ENCODE measurements at places on chromosomes 1 and 21.

DNA sequence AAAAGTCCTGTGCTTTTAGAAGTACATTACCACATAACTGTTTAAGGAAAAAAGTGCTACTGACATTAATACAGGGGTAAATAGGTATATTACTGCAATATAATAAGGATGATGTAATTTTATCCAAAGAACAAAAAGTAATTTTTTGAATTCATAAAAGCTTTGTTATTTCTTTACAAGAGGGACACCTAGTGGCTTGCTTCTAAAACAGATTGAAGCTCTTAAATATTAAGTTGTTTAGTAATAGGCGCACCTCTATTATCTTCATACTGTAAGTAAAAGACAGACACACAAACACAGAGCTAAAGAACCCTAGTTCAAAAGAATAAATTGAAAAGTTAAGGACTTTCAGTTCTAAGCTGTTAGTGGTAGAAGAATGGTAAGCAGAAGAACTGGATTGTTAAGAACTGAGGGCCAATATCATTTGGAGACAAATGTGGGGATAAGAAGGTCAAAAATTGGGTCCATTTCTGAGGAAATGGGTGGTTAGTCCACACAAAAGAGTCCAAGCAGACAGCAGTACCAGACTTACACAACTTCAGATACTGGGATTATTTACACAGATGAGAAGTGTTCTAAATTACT lies 15.4 kb downstream of the ZNHIT6 start:
- DNase-seq, result no peak

- DNase-seq, result no peak
These were observed 23.7 kb downstream of the IRF2BP2 start for GRCh38 chr1:234586304-234586703.

DNA sequence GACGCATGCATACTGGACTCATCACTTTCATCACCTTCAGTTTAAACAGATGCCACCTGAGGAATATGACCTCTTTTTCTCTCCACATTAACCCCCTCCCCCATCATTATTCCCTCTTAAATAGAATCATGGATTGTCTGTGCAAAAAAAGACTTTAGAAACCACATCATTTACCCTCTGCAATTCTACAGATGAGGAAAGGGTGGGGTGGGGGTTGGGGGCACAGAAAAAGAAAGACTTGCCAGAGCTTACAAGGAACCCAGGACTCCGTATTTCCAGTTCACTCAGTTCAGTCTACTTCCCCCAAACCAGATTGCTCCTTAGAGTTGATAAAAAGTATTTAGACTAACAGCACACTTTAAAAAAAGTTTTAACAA lies 26.2 kb upstream of the NFIA start:
- no peak for DNase-seq

- DNase-seq, result no peak
These were observed 6.1 kb upstream of the ADAMTS1 start for GRCh38 chr21:26851109-26851944.

DNA sequence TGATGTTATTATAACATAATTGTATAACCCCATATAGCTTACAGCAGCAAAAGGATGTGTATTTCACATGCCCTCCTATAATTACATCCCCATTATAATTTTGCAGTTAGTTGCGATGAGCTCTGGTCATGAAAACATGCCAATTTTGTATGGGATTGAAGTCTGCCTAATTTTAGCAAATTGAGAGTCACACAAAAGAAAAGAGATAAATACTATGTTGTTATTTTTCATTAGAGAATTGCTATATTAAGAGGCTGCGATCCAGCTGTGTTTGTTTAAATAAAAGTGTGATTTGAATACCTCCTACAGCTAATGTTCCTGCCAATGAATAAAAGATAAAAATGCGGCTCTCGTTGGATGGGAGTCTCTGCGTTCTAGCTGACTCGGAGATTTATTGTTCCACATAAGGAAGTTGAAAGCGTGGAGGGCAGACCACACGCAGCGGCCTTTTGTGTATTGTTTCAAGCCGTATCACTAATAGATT lies 461.0 kb upstream of the NFIA start:
- DNase-seq, result peak; percentile 22

DNA sequence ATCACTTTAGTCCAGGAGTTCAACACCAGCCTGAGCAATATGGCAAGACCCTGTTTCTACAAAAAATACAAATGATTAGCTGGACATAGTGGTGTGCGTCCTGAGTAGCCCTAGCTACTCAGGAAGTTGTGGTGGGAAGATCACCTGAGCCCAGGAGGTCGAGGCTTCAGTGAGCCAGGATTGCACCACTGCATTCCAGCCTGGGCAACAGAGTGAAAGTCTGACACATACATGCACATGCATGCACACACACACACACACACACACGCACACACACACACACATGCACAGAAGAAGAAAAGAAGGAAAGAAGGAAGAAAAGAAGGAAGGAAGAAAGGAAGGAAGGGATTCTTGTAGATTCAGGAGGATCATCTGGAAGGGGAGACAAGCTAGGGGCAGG lies 104.4 kb upstream of the USP25 start:
- no peak for DNase-seq

GRCh38 chr1:103516283-103516682 lies 9.2 kb upstream of the RNPC3 start:
- no peak for DNase-seq

DNA sequence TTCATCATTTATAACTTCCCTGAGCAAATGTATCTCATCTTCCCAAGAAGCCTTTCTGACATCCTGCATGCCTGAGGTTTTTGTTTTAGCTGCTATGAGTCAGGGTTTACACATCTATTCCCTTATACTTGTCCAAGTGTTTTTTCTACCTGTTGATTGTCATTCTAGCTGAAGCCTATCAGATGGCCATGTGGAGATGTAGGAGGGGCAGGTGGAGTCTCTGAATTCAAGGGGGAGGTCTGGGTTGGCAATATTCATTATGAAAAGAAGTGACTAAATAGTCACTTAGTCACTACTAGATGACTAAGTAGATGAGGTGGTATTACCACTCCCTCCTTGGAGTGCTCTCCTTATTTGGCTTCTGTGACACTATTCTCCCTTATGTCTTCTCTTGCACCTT lies 52.4 kb downstream of the XCL1 start:
- DNase-seq, result no peak

DNA sequence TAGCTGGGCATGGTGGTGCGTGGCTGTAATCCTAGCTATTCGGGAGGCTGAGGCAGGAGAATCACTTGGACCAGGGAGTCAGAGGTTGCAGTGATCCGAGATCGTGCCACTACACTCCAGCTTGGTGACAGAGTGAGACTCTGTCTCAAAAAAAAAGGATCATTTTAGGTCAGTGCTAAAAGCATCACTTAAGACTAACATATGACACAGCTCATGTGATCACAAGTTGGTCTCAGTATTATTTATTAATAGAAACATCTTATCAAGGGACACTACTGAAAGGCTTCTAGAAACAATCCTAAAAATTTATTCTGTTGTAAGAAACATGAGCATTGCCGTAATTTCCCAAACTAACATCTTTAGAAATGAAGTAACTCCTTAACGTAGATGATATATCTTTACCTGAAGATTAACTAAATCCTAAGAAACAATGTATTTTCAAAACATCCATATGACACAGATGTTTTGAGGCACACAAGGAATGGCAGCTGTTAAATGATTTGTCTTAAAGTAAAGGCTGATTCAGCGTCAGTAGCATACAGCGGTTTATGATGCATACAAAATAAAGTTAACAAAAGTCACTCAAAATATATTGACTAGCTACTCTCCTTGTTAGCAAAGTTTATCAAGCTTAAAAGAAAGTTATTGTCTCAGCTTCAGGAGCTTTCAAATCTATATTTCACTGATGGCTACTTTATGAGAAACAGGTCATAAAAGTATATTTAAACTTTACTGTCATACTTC lies 2.6 kb downstream of the NIBAN1 start:
- no peak for DNase-seq

DNA sequence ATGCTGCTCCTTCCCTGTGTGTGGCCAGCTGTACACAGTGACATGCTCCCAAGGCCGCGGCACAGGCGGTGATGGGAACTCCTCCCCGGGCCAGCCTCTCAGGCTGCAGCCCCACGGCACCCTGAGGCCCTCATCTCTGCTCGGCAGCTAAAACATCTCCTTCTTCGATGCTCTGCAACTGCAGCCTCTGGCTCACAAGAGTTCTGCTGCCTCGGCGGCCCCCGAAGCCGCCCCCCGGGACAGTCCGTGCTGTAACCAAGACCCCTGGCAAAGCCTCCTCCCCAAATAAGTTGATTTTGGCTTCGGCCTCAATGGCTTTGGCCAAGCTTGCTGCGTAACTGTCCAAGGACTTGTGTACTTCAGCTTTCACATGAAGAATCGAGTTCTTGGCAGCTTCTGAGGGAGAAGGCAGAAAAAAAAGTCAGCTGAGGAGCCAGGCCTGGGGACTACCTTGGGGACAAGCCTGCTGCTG lies 51.3 kb downstream of the GPR161 start:
- no peak for DNase-seq

- DNase-seq, result no peak
These were observed 1.2 kb downstream of the KDM4A start for GRCh38 chr1:43651188-43651587.

DNA sequence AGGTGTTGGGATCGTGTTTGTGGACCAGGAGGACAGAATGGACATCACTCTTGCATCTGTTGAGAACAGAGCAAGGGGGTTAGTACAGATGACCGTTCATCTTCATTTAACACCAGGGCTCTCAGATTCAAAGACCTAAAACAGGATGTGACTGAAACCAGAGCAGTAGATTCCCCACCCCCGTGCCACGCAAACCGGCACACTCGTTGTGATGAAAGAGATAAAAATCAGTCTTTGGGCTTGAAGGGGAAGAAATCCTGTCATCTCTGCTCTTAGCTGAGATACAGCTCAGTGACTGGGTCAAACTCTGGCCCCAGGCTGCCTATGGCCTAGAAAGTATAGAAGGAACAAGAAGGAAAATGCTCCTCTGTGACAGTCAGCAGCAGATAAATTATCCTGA lies 146.2 kb upstream of the KRTAP19-8 start:
- DNase-seq, result no peak

DNA sequence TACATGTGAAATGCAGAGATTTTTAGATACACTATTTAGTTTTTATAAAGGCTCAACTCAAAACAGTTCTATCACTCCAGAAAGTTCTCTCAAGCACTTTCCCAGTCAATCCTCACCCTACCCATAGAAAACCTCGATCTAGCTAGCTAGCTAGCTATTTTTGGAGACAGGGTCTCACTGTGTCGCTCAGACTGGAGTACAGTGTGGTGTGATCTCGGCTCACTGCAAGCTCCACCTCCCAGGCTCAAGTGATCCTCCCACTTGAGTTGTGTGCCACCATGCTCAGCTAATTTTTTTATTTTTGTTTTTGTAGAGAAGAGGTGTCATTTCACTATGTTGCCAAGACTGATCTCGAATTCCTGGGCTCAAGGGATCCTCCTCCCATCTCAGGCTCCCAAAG lies 236.9 kb downstream of the RERE start:
- DNase-seq, result no peak

DNA sequence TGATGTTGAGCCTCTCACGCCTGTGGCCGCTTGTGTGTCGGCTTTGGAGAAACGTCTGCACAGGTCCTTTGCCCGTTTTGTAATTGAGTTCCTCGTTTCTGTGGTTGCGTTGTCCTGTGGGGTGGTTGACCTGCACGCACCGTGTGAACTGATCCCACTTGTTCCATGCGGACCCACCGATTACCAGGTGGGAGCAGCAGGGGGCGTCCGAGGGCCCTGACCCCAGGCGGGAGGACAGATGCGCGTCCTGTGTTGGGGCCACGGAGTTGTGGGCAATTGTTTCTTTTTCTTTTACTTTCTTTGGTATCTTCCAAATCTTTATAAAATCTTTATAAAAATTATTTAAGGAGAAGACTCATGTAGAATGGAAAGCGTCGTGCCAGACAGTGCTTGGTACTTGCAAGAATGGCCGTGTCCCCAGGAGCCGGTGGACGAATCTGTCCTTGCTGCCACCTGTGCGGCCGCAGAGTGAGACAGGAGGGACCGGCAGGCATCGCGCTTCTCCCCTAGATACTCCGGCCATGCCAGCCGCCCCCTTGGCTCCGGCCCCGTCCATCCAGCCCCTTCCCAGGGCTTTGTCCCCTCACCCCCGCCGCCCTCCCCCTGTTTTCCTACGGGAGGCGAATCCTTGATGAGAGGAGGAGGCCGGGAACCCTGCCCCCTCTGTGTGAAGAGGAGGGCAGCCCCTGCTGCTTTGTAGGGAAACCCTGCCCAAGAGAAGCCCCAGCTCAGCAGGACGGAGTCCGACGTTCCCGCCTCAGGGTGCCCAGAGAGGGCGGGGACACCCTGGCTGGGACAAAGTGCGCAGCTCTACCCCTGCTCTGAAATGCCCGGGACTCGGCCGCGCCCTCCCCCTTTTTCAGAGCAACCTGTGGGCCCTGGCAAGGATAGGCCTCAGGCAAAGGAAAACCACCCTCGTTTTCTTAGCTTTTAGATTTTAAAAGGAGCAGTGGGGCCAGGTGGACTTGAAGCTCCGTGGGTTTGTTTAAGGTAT lies 41.7 kb downstream of the PRKCZ start:
- DNase-seq, result no peak

DNA sequence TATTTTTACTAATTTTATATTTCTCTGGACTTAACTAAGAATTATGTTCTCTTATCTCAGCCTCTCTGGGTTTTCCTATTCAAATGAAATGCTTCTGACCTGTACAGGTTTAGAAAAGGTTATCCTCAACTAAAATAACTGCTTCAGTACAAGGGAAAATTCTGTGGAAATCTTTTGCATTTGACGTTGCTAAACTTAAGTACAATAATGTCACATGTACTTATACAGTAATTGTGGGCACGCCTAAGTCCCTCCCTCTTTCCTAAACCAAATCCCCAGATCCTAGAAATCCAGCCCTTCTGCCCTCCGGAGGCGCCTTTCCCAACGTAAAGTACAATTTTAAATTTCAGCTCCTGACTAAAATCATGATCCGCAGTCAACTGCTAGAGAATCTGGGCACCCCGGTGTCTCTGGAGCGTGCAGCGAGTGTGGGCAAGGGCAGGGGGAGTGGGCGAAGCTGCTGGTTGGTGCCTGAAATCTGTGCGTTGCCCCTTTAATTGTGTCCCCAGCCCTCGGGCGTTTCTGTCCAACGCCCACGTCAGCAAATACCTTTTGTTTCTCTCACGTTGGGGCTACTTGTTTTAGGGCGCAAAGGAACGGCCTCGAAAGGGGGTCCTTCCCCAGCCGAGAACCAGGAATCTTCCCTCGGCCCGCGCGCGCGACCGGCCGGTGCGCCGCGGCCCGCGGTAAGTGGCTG lies at the start of gene ZBTB8A:
Gene ZBTB8A (plus strand): TSS at position 541 of the 697 bp plus-strand sequence. CDS start 53,505 bp downstream, outside the sequence.
- DNase-seq, result peak; percentile 90

GRCh38 chr1:17306921-17307320 lies 1.1 kb upstream of the PADI4 start:
- no peak for DNase-seq

- DNase-seq, result no peak
These were observed 5.2 kb downstream of the PPFIA4 start for GRCh38 chr1:203031467-203031866.

- DNase-seq, result peak; percentile 78
These were observed at the start of gene CIART for GRCh38 chr1:150281758-150282557. Gene CIART (plus strand): TSS chr1:150282554. CDS start chr1:150283268, 714 bp downstream.

- no peak for DNase-seq
These were observed 62.8 kb downstream of the PKN2 start for GRCh38 chr1:88746916-88747315.

- no peak for DNase-seq
These were observed 157.3 kb upstream of the PTGFR start for GRCh38 chr1:78333502-78333901.
